Panc1 (cell line): ENCODE measurements at places on chromosomes 5 and 9. TPM values are rescaled to one million over a fixed set of nuclear protein-coding genes. Genes with fewer than 3 reads are reported as not detected.

- no peak for DNase-seq
Observed at GRCh38 chr9:127776924-127777289, 1.6 kb downstream of the SH2D3C start.

- DNase-seq: no peak
Observed at GRCh38 chr5:170542691-170543293, 39.0 kb downstream of the KCNIP1 start.

DNA sequence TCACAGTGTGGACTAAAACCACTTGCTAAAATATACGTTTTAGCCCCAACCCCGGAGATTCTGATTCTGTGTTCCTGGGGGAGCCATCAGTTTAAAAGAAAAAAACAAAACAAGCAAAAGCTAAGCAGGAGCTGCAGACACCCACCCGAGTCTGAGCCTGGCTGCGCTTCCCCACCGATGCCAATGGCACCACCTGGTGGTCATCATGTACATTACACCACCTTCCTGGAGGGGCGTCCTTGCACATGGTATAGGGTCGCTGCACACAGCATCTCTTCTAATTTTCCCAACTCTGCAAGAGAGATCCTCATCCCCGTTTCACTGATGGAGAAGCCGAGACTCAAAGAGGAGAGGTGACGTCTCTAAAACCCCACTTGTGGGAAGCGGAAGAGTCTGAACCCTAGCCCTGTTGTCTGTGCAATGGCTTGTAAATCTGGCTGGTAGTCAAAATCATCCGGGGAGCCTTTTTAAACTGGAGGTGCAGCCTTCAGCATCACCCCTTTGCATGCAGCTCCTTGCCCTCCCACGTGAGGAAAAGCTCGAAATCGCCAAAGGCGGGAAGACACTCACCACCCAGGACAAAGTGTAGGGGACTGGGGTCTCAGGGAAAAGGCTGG lies 23.1 kb upstream of the CNOT6 start:
- DNase-seq: peak; percentile 46

Gene BAAT
- 0.08 TPM for total RNA-seq

Gene IL4
- not detected for total RNA-seq

Gene ZNF618
- total RNA-seq: 1.8 TPM

DNA sequence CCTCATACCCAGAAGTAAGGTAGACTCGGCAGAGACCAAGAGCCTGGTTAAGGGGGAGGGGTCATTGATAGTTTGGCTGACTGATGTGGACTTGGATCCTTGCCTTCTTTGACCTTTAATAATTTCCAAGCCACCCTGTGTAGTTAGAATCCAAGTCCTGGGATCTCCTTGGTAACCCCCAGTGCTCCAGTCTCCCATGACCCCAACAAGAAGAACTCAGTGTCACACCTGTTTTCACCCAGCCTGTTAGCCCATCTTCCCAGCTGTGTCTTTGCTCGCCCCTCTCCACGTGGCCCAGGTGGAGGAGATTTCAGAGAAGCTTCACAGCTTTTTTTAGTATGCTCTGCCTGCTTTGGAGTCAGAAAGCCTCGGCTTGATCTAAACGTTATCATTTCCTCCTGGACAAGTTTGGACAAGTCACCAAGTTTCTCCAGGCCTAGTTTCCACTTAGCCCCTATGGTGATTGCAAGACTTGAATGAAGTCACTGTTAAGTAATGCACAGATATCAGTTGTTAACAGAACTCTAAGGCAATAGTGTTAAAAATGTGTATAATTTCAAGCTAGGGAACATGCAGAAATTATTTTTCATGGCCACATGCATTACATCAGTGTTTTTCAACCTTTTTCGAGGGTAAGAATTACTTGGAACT lies 170.0 kb downstream of the TMEM38B start:
- DNase-seq: no peak

DNA sequence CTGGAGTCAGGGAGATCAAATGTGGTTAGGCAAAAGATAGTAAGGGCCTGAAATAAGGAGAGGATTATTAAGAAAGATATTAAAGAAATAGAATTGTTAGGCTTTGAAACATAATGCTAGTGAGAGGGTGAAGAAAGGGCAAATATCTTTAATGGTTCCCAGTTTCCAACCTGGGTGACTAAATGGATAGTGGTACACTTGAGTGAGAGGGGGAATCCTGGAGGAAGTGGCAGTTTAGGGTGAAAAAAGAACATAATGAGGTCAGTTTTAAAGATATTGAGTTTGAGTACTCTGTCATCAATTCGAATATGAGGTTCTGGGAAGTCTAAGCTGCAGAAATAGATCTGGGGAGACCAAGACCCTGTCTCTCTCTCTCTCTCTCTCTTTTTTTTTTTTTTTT lies 18.9 kb downstream of the DNAI1 start:
- no peak for DNase-seq

Gene MUSK
- not detected for total RNA-seq
